HL-60 (cell line): ENCODE measurements at places on chromosomes 3 and 15.

- DNase-seq = no peak
Observed at GRCh38 chr3:125001557-125002413, 54.0 kb downstream of the HEG1 start.

- DNase-seq = no peak
Observed at GRCh38 chr3:124858275-124858674, 28.9 kb downstream of the ITGB5 start.

DNA sequence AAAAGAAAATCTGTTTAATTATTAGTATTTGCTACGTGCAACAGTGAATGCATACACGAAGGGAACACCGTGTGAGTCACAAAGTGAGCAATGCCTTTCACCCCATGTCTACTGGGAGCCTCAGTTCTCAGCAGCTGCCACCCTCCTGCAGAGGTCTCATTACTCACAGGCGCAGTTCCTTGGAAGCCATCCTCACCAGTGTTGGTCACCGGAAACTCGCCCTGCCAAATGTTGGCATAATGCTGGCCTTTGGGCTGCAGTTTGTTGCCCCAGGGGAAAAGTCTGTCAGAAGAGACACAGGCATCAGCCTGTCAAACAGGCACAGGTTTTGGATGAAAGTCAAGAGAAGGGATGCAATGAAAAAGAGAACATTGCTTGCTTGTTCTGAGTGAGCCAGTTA lies 50.1 kb downstream of the SUMF1 start:
- DNase-seq = no peak

DNA sequence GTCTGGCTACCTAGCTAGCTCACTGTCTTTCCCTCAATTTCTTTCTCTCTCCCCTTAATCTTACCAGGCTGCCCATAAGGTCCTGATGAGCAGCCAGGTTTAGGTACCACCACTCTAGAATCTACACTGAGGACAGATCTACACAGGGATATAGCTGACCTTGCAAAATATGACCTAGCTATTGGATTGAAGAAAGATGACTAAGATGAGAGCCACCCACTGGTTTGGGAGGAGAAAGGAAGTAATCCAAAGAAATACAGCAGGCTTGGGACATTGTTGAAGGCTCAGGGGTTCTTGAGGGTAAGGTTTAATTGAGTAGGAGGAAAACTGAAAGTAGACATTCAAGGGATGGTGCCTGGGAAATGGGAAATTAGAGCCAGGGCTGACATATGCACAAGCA lies 142.0 kb upstream of the TMC3 start:
- DNase-seq = no peak

GRCh38 chr3:39148435-39149058 lies 4.8 kb downstream of the CSRNP1 start:
- peak; percentile 70 for DNase-seq

GRCh38 chr3:122031123-122031468 lies 9.0 kb upstream of the ILDR1 start:
- no peak for DNase-seq
